Pancreas (tissue), 10 donors: ENCODE measurements at places on chromosomes 5 and 9. TPM values are rescaled to one million over a fixed set of nuclear protein-coding genes. Genes with fewer than 3 reads are reported as not detected.

Gene HAND1
- 0.09 TPM for total RNA-seq

DNA sequence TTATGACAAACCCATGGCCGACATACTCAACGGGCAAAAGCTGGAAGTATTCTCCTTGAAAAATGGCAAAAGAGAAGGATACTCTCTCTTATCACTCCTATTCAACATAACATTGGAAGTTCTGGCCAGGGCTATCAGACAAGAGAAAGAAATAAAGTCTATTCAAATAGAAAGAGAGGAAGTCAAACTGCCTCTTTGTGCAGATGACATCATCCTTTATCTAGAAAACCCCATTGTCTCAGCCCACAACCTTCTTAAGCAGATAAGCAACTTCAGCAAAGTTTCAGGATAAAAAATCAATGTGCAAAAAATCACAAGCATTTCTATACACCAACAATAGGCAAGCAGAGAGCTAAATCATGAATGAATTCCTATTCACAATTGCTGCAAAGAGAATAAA is 1799.9 kb upstream of the ACO1 start:
- no peaks in the 10 kb centered on the region for H3K4me1 ChIP-seq
- no peaks in the 10 kb centered on the region for H3K27me3 ChIP-seq
- H3K36me3 ChIP-seq: no peaks in the 10 kb centered on the region
- DNase-seq: no peak
- no peak overlapping the region for H3K27ac ChIP-seq
- no peak overlapping the region for H3K4me3 ChIP-seq

GRCh38 chr5:128870923-128871322 is 94.4 kb upstream of the SLC27A6 start:
- no peak for DNase-seq
- no peak overlapping the region for H3K4me3 ChIP-seq

GRCh38 chr5:100270023-100270771 is 265.0 kb upstream of the FAM174A start:
- no peaks in the 10 kb centered on the region for H3K36me3 ChIP-seq
- no peak for DNase-seq
- H3K27ac ChIP-seq: no peak overlapping the region
- H3K4me1 ChIP-seq: no peaks in the 10 kb centered on the region
